Activated B cell treated with CpG ODN at 0.5 μM for 24 hours (primary cell): ENCODE measurements at places on chromosomes 16 and 17. TPM values are rescaled to one million over a fixed set of nuclear protein-coding genes. Genes with fewer than 3 reads are reported as not detected.
A peak's percentile ranks its signal among the peaks of the same experiment; 100 is the strongest.

DNA sequence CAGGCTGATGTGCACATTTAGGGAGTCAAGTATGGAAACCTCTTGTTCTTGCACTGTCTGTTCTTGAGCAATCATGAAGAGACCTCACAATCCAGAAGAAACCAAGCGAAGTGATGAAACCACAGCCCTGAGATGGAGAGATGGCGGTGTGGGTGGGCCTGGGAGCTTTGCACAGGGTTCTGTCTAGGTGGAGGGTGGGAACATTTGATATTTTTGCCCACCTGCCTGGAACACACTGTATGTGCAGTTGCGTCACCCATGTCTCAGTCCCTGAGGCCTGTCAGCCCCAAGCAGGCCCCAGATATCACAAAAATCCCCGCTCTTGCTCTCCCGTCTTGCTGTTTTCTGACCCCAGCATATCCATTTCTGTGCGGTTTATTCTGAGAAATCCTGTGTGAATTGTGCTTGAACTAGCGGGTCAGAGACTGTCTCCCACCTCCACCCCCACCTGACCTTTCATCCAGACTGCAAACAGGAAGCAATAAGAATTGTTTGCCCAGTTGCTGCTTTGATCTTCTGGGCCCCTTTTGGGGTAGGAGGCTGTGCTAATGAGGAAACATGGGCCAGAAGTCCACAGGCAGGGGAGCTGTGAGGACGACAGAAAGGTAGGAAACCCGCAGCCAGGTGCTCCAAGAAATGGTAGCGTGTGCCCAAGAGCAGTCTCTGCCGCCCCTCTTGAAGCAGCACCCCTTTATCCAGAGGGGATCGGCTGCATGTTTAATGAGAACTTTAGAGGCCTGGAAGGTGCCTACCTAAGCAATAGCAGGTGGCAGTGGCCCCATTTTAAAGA is 183.8 kb downstream of the CCDC182 start:
- H3K27me3 ChIP-seq, result no peaks in the 10 kb centered on the region
- H3K27ac ChIP-seq, result no peak overlapping the region
- H3K4me1 ChIP-seq, result peaks cover 33% of the 10 kb centered on the region
- H3K4me3 ChIP-seq, result no peak overlapping the region
- H3K36me3 ChIP-seq, result peaks cover 10% of the 10 kb centered on the region

- no peak for DNase-seq
- H3K36me3 ChIP-seq, result no peaks in the 10 kb centered on the region
- H3K4me1 ChIP-seq, result no peaks in the 10 kb centered on the region
- no peaks in the 10 kb centered on the region for H3K27me3 ChIP-seq
- no peak overlapping the region for H3K4me3 ChIP-seq
These were observed 186.3 kb upstream of the SOX9 start for GRCh38 chr17:71934520-71934919.

DNA sequence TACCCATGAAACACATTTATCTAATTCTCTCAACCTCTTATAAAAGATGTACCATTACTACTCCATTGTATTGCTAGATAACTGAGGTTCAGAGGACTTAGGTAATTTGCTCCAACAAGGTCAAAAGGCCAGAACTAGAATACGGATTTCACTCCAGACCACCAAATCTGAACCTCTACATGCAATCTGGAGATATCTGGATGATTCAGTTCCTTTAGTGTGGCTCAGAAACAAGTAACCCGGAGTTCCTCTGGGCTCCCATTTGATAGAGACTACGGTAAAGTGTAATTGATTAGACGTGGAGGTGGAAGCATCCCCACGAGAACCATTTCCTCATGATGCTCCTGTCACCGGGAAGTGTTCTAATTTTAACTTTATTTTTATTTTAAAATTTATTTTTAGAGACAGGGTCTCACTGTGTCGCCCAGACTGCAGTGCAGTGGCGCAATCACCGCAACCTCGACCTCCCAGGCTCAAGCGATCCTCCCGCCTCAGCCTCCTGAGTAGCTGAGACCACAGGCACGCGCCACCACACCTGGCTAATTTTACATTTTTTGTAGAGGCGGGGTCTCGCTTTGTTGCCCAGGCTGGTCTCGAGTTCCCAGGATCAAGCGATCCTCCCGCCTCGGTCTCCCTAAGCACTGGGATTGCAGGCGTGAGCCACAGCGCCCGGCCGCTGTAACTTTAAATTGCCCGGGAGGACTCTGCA is 608 bp upstream of the COX10 start:
- peaks cover 25% of the 10 kb centered on the region for H3K36me3 ChIP-seq
- H3K27me3 ChIP-seq, result no peaks in the 10 kb centered on the region
- peak overlapping the region; percentile 90 for H3K27ac ChIP-seq
- peak overlapping the region; percentile 97 for H3K4me3 ChIP-seq
- no peak for DNase-seq

- no peaks in the 10 kb centered on the region for H3K4me1 ChIP-seq
- H3K36me3 ChIP-seq, result no peaks in the 10 kb centered on the region
- H3K4me3 ChIP-seq, result no peak overlapping the region
- no peak overlapping the region for H3K27ac ChIP-seq
- DNase-seq, result no peak
- H3K27me3 ChIP-seq, result peaks cover 10% of the 10 kb centered on the region
These were observed 47.4 kb upstream of the JPH3 start for GRCh38 chr16:87554754-87555427.

DNA sequence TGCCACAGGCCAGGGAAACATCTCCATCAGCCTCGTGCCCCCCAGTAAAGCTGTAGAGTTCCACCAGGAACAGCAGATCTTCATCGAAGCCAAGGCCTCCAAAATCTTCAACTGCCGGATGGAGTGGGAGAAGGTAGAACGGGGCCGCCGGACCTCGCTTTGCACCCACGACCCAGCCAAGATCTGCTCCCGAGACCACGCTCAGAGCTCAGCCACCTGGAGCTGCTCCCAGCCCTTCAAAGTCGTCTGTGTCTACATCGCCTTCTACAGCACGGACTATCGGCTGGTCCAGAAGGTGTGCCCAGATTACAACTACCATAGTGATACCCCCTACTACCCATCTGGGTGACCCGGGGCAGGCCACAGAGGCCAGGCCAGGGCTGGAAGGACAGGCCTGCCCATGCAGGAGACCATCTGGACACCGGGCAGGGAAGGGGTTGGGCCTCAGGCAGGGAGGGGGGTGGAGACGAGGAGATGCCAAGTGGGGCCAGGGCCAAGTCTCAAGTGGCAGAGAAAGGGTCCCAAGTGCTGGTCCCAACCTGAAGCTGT is 3.4 kb downstream of the NXPH3 start:
- H3K36me3 ChIP-seq, result no peaks in the 10 kb centered on the region
- no peak for DNase-seq
- H3K4me3 ChIP-seq, result no peak overlapping the region
- H3K27me3 ChIP-seq, result peaks cover 22% of the 10 kb centered on the region
- H3K27ac ChIP-seq, result no peak overlapping the region

GRCh38 chr16:48024042-48024441 is 131.8 kb downstream of the ABCC12 start:
- H3K27me3 ChIP-seq, result peaks cover 14% of the 10 kb centered on the region
- no peak overlapping the region for H3K4me3 ChIP-seq

DNA sequence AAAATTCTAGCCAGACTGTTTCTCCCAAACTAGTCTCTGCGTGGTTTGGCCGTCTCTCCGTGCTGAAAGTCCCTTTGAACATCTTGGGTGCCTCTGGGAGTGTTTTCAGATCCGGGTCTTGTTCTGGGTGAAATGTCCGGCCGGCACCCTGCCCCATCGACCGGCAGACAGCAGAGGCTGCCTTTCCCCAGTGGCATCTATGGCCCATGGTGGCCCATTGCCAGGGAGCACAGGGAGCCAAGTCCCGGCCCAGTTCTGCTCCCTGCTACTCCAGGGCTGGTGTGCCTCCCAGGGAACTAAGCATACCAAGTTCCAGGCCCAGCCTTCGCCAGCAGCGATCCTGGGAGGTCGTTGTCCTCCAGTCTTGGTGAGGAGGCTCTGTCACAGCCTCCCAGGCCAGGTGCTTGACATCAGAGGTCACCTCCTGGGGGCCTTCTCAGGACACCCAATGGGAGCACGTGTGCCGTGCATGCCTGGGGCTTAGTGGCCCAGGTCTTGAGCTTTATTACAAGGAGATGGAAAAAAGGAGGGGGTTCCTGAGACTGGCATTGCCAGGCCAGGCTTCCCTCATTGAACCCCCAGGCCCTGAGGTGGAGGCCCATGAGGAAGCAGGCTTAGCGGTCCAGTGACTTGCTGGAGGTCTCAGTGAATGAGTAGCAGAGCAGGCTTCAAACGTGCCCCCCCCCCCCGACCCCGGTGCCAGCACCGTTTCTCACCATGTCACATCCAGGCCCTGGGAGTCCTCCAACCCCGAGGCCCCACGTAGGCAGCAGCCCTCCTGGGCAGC is 54.0 kb downstream of the PGS1 start:
- H3K27ac ChIP-seq, result no peak overlapping the region
- no peak overlapping the region for H3K4me3 ChIP-seq
- DNase-seq, result no peak

DNA sequence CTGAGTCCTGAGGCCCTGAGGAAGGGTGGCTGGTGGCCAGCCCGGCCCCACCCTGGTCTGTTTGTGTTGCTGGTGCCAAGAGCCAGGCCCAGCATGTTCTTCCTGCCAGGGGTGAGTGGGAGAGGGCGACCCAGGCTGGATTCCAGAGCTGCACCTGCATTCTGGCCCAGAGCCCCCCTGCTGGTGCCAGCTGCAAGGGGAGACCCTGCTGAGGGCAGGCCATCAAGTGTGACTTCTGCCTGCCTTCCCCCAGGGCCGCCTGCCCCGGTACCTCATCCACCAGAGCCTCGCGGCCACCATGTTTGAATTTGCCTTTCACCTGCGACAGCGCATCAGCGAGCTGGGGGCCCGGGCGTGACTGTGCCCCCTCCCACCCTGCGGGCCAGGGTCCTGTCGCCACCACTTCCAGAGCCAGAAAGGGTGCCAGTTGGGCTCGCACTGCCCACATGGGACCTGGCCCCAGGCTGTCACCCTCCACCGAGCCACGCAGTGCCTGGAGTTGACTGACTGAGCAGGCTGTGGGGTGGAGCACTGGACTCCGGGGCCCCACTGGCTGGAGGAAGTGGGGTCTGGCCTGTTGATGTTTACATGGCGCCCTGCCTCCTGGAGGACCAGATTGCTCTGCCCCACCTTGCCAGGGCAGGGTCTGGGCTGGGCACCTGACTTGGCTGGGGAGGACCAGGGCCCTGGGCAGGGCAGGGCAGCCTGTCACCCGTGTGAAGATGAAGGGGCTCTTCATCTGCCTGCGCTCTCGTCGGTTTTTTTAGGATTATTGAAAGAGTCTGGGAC is 2.4 kb upstream of the TCAP start:
- no peak overlapping the region for H3K27ac ChIP-seq
- peaks cover 51% of the 10 kb centered on the region for H3K4me1 ChIP-seq
- H3K36me3 ChIP-seq, result peaks cover 31% of the 10 kb centered on the region

- no peak for DNase-seq
- no peak overlapping the region for H3K27ac ChIP-seq
- no peaks in the 10 kb centered on the region for H3K4me1 ChIP-seq
- H3K4me3 ChIP-seq, result no peak overlapping the region
These were observed 109.9 kb downstream of the RBFOX3 start for GRCh38 chr17:79500745-79501618.

DNA sequence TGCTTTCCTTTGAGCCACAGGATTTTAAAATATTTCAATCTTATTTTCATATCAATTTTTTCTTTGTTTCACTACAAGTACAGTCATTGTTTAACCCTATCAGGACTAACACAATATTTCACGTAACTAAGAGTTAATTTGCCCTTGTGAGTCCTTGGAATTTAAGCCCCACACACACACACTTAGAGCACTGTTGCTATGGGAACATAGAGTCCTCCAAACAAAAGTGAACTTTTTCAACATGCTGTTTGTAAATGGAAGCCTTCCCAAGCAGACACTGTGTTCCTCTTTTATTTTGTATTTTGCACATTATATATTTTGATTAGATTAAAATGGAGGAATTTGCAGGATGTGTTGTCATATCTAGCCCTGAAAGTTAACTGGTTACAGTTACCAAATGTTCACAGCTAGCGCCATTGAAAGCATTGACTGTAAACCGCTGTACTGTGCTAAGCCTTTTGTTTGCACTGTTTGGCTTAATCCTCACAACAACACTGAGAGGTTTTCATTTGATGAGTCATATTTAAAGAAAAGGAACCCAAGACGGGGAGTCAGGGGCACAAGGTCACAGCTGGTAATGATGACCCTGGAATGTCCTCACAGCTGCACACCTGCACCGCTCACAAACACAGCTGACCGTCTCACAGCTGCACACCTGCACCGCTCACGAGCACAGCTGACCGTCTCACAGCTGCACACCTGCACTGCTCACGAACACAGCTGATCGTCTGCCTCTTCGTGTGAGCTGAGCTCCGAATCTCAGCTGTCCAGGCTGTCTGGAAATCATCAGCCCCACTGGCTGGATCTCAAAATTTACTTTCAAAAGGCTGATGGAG is 6.3 kb downstream of the HSBP1 start:
- no peak for DNase-seq
- H3K27me3 ChIP-seq, result no peaks in the 10 kb centered on the region
- H3K36me3 ChIP-seq, result peaks cover 38% of the 10 kb centered on the region

DNA sequence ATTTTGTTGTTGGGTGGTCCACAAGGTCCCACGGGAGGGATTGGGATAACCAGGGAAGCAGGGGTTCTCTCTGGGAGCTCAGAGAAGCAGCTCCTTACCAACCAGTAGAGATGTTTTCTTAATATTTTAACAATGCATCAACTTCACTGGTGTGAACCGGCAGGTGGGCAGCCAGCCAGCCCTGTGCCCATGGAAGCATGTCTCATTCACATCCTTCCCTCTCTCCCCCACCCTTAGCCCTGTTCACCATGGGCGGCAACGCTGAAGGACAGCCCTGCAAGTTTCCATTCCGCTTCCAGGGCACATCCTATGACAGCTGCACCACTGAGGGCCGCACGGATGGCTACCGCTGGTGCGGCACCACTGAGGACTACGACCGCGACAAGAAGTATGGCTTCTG is 9.3 kb downstream of the MMP2 start:
- no peaks in the 10 kb centered on the region for H3K27me3 ChIP-seq
- H3K27ac ChIP-seq, result no peak overlapping the region
- H3K36me3 ChIP-seq, result no peaks in the 10 kb centered on the region
- DNase-seq, result no peak
- no peak overlapping the region for H3K4me3 ChIP-seq
- H3K4me1 ChIP-seq, result no peaks in the 10 kb centered on the region

DNA sequence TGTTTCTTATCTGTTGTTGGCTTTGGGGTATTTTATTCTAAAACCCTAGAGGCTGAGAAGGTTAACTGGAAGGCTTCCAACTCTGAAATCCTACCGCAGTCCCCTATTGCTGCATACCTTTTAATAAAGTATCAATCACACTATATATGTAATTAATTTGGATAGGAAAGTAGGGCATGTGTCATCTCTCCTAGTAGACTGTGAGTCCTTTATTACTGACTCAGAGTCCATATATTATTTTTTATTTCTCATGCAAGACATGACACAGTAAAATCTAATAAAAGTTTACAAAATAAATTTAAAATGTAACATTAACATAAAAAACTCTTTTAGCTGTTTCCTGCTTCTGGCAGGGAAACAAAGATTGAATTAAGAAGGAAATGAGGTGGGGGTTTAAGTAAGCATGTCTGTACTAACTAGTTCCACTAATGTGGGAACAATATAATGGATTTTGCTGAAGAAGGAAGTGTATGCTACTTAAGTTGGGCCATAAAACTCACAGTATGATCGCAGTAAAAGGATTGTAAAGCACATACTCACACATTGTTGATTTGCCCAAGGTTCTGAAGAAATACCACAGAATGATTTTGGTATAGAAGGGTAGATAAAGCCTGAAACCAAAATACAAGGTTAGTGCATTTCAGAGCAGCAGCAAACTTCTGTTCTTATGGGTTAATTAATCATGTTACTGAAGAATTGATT is 97.6 kb upstream of the HLF start:
- H3K4me1 ChIP-seq, result peaks cover 27% of the 10 kb centered on the region
- no peak overlapping the region for H3K4me3 ChIP-seq
- H3K27ac ChIP-seq, result no peak overlapping the region
- H3K27me3 ChIP-seq, result no peaks in the 10 kb centered on the region
- H3K36me3 ChIP-seq, result no peaks in the 10 kb centered on the region

Gene PHF23
- total RNA-seq, result 45.5 and 46.6 TPM in 2 replicates

Gene RHBDL1
- 0.24 TPM in 1 of 2 replicates, not detected in the other for total RNA-seq

Gene KREMEN2
- total RNA-seq, result 1.3 and 1.7 TPM in 2 replicates

Gene NOXO1
- 0.37 and 0.73 TPM in 2 replicates for total RNA-seq

Gene MPO
- total RNA-seq, result not detected in 2 replicates

Gene TCAP
- 2.1 and 2.3 TPM in 2 replicates for total RNA-seq
